ENCODE measurements at places on chromosomes 2 and 18.

DNA sequence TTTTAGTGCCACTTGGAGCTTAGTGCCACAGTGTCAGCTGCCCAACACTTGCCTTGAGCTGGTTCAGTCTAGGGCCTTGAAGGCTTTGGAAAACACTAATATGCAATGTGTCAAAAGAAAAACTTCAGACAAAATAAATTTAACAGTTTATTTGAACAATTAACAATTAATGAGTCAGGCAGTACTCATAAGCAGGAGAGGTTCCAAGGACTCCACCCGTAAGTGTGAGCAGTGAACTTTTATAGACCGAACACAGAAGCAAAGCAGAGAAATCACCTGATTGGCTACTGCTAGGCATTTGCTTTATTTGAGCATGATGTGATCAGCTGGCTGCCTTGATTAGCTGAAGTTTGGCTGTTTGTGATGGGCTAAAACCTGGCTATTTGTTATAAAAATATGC lies 49.5 kb upstream of the TBC1D8 start:
- no peak for DNase-seq

- no peak for DNase-seq
Observed at GRCh38 chr2:161481619-161482018, 65.5 kb downstream of the TBR1 start.

DNA sequence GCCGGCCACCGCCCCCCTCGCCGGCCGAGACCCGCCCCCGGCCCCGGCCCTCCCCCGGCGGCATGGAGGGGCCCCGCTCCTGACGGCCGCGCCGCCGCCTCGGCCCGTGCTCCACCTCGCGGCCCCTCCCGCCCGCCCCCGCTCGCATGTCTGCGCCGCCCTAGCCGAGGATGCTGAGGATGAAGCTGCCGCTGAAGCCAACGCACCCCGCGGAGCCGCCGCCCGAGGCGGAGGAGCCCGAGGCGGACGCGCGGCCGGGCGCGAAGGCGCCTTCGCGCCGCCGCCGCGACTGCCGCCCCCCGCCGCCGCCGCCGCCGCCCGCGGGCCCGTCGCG lies 397 bp downstream of the ZCCHC2 start:
- no peak for DNase-seq

DNA sequence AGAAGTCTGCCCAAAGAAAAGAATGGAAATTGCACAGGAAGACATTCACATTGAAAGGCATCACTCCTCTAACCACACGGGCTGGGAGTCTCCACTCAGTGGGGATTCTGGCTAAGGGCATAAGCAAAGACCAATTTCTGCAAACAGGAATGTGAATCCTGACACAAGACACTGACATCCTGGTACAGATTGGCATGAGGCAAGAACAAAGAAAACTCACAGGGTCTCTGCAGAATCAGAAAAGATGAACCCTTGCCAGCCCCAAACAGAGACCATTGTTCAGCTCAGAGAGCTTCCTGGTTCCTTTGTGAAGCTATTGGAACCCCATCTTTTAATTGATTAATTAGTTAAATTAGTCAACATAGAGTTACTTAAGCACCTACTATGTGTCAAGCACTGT lies 82.3 kb downstream of the UPP2 start:
- no peak for DNase-seq

GRCh38 chr2:42550870-42551269 lies 17.6 kb upstream of the MTA3 start:
- no peak for DNase-seq

GRCh38 chr18:25055076-25055475 lies 296.9 kb downstream of the ZNF521 start:
- no peak for DNase-seq

GRCh38 chr2:66853585-66853984 lies 418.7 kb downstream of the MEIS1 start:
- no peak for DNase-seq

DNA sequence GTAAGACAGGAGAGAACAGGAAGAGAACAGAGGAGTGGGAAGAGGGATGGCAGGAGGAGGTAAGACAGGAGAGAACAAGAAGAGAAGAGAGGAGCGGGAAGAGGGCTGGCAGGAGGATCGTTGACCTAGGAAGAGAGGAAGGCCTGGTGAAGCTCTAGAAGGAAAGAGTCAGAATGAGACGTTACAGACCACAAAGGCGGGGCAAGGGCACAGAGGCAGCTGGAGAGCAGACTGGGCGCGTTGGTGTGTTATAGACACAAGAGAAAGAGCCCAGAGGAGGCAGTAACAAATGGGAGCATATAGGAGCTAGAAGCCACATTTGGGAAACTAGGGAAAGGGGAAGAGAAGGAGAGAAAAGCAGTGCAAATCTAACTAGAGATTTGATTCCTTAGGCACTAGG lies 26.6 kb downstream of the PTRHD1 start:
- DNase-seq = no peak

DNA sequence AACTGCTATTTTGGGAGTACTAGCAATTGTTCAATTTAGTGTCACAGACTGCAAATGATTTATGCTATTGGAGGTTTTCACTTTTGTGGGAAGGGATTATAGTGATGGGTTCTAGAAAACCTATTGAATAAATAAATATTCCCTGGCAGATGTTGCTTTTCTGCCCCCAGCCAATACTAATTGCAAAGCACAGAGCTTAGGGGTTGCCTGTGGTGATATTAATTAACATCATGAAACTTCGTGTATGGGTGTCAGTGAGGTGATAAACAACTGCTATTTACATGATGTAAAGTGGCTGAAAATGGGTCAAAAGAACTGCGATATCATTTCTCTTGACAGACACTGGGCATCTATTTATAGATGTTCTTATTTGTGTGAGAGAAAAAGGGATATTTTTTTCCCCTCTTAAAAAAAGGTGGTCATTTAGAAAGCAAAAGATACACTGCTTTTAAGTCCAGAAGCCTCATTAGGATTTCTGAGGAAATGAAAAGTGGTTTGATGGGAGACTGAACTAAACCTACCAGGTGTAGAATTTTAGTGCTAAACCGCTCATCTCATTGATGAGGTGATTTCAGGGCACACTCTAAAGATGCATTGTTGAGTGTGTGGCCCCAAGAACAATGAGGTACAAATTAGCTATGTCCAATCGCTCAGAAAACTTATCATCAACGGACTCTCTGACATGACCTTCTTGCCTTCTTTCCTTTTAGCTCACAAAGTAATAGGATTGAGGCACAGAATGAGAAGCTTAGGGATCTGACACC lies 116.7 kb upstream of the CHST9 start:
- DNase-seq = no peak

DNA sequence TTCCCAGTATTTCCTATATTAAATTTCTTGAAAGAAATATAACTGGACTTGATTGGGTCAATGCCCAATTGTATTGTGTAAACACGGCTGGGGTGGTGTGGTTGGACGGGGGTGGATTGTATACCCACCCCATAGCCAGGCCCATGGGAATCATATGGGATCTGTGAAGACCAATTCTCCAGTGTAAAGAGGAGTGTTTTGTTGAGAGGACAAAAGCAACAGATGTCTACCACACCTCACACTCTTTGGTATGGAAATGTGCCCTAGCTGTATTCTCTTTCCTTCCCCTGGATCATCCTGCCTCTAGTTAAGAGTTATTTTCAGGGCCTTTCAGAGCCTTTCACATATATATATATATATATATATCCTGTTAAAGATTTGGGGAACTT lies 57.5 kb upstream of the TGIF1 start:
- no peak for DNase-seq

GRCh38 chr2:140508756-140509155 lies 1622.1 kb downstream of the LRP1B start:
- DNase-seq = peak; percentile 3

DNA sequence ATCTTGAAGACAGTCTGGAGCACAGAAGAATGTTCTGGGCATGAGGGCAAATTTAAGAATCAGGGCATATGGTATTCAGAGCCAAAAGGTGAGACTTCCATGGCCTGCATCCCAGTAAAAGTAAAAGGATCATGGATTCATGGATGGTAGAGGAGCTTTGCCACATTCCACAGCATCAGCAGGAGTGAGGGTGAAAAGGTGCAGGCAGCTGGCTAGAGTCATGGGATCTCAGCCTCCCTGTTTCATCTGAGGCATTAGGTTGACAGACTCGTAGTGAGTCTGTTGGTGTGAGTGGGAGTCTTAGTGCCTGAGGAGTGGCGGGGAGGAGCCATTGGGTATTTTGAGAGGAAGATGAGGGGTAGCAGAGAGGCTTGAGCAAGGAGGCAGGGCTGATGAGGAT lies 301.6 kb downstream of the CYP26B1 start:
- no peak for DNase-seq

DNA sequence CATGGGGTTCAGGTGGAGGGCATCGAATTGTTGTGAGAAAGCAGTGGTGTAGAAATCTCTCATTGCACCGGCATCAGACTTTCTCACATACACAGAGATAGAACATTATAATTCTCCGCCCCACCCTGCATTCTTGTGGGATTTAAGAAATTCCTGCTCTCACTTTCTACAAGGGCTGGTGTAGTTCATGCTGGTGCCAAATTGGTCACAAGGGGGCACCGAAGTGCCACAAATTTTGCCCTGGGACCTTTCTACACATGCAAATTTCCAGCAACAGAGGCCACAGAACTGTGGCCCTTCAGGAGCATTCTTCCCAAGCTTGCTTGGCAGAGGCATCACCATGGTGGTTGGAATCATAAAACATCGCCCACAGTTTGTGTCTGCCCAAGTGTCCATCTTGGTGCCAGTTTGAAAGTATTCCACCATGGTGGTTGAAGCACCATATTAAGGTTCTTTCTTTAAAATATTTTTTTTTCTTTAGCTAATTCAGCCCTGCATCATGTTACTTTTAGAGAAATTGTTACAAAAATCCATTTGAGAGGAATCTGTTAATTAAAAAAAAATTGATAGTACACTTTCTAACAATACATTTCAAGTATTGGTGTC lies 521.2 kb upstream of the FANCL start:
- DNase-seq = peak; percentile 58

- no peak for DNase-seq
Observed at GRCh38 chr2:189104934-189105333, 74.6 kb downstream of the COL5A2 start.

DNA sequence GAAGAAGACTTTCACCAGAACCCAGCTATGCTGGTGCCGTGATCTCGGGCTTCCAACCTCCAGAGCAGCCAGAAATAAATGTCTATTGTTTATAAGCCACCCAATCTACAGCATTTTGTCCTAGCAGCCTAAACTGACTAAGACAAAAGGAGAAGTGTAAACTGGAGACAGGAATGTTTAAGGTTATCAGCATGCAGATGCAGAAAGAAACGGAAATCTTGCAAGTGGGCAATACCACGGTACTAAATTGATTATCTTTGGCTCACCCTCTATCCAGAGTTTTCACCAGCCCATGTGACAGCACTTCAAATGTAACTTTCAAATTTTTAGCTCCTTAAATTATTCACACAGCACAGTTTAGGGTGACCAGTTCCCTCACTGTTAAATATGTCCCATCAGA lies 5.7 kb upstream of the CAPN14 start:
- DNase-seq = no peak

DNA sequence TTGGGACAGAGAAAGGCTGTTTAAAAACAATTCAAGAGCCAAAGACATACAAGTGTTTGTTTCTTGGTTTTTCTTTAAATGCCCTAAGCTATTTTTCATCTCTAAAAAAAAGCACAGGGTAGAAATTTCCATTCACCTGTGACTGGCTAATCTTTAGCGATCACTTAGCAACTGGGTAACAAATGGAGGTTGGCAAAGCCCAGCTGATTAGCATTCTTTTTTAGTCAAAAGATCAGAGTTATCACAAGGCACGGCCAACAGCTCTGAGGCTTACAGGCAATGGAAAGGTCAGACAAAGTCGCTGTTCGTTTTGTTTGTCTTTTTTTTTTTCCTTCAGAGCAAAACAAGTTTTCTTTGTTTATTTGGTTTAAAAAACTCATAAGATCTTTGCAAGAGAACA lies 29.0 kb upstream of the TTR start:
- no peak for DNase-seq

- peak; percentile 19 for DNase-seq
Observed at GRCh38 chr2:206082298-206082843, 3.6 kb downstream of the INO80D start.

All from NCI-H510A treated with DMSO at 0.1 percent for 48 hours (cell line).